ENCODE measurements at places on chromosomes 1 and 21.

- no peak for DNase-seq
Measured at GRCh38 chr1:24702511-24703293, 42.5 kb upstream of the CLIC4 start.

DNA sequence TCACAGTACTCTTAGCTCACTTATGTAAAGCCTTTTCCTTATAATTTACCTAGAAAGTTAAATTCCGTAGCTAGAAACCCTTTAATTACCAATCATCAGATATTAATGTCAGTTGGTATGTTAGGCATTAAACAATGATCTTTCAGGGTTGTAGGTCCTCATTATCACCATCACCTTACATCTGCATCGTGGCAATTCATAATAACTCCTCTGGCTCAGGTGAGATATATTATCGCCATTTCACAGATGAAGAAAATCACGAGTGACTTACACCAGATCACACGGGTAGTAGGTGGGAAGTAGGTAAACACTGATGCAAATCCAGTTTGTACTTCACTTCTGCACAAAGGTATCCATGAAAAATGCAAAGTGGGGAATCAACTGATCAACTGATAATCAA, 639 bp downstream of the NUP133 start:
- no peak for DNase-seq

DNA sequence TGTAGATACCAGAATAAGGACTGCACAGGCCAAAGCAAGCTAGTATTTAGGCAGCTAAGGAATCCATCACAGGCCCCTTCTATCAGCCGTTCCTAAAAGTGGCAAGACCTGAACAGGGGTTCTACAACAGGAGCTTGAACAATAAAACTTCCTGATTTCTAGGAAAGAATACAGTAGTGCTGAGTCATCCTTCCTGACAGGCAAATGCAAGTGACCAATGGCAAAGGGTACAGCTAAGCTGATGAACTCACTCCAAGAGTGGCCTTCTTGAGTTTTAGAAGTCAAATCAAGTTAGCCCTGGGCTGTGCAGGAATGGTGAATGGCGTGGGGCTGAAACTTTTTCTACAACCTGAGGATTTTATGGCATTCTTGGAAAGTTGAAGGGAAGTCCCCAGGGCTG, 112.9 kb downstream of the GREM2 start:
- DNase-seq = no peak

DNA sequence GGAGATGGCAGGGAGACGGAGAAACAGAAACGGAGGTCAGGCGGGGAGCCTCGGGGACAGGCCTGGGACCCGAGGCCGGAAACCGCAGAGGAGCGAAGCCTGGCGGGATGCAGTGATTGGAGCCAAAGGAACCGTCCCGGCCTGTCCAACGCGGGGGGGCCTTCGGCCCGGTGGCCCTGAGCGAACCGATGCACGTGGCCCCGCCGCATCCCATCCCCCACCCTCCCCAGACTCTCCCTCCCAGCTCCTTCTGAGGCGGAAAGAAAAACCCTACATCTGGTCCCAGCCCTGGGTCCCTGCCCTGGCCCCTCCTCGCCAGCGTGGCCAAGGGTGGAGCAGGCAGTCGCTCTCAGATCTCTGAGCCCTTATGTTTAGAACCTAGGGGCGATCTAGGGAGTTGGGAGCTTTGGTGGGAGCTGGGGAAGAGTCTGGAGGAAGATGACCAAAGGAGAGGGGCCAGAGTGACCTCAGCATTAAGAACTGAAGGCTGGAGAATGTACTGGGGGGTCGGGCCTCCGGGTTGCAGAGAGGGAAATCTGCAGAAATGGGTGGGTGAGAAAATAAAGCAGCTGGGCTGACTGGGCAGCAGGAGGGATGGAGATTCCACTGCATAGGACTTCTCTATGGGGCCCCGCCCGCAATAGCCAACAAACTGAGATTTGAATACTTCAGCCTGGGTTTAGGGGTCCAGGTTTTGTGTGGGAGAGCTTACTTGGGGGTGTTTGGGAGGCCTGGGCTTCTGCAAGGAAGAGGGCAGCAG, 1.5 kb upstream of the CRABP2 start:
- no peak for DNase-seq

- DNase-seq = no peak
Measured at GRCh38 chr1:22578732-22579361, 15.6 kb downstream of the EPHA8 start.

DNA sequence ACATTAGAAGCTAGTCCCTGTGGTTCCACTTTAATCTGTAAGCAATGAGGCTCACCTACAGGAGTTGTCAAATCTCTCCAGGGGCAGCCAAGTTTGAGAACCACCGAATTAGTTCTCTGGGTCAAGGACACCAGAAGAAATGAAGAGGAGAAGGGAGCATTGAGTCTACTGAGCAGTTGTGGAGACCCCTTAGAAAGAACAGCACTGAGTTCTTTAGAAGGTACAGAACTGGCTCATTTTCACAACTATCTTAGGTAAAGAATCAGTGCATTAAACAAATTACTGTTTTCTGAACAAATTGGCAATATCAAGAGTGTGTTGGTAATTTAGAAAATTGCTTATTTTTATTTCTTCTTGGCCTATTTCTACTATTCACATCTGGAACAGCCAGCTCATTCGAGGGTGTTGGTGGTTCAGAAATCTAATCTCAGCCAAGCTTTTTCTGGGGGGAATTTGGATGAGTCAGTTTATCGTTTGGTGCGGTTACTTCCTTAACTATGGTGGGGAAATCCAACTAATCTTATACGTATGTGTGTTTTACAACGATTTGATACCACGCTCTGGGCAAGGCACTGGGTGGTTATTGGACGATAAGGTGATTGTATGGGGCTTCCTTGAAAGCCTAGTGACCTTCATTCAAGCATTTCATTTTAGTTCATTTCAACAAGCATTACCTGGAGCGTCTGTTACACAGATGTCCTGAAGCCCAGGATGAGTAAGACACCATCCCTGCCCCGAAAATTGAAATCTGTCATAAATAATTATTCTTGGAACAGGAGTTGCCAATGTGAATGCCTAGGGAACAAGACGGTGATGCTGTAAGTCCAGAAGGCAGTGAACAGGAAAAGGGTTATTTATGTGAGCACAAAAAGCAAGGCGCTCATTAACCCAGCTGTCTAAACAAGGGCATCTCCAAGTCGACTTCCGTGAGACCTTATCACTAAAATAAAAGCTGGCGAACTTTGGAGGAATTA, 52.0 kb upstream of the TMPRSS2 start:
- no peak for DNase-seq

- no peak for DNase-seq
Measured at GRCh38 chr1:147627435-147628110, 42.8 kb downstream of the ACP6 start.

- peak; percentile 57 for DNase-seq
Measured at GRCh38 chr1:36542962-36543515, 60.3 kb upstream of the CSF3R start.

DNA sequence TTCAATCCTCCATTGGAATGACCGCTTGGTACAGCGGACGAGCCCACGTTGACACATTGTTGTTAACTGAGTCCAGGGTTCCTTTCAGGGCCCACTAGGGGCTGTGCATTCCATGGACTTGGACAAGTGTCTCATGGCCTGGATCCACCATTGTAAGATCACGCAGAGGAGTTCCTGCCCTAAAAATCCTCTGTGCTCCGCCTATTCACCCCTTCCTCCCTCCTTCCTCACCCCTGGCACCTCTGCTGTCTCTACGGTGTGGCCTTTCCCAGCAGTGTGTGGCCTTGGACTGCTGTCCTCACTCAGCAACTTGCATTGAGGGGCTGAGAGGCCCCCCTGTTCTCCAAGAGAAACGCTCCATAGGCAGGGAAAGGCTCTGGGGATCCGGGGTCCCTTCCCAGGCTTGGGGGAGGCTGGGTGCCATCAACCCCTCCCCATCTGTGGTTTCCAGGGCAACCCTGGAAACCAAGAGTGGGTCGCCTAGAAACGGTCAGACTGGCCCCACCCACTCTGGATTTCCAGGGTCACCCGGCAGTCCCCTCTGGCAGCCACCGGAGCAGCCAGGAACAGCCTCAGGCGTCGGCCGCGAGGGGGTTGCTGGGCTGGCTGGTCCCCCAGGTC, 50.9 kb downstream of the MEGF6 start:
- DNase-seq = no peak

GRCh38 chr1:42259739-42260064, 75.3 kb downstream of the FOXJ3 start:
- DNase-seq = no peak

- DNase-seq = no peak
Measured at GRCh38 chr1:17575797-17576518, 36.5 kb downstream of the ARHGEF10L start.

DNA sequence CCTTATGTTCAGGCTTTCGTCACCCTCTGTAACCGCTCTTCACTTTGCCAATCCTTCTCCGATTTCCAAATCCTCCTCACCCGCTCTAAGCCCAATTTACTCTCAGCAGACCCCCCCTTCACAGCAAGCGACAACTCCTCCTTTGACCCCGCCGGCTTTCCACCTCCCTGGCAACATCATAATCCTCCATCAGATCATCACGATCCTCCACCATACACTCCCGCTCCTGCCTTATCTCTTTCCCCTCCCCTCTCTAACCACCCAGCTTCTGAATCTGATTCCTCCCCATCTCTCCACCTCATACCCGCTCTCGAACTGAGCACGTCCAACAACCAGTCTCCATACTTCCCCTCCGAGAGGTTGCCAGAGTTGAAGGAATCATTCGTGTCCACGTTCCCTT, 7.5 kb upstream of the EVA1B start:
- DNase-seq = no peak

GRCh38 chr1:115454837-115455511, 116.9 kb upstream of the NGF start:
- no peak for DNase-seq

DNA sequence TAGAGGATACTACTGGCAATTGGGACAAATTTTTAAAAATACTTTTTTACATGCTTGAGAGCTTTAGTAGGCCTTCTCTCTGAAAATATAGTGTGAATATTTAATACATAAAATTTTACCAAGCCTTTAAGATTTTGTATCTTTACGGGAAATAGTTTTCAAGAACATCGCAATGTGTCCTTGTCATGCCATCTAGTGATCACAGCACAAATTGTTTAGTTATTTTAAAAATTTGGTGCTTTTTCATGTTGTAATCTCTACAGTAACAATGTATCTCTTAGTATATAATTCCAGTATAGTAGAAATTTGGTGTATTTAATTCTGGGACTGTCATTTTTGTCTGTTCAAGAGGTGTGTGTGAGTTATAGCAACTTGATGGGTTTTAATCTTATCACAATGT, 6.7 kb downstream of the CDC7 start:
- no peak for DNase-seq

DNA sequence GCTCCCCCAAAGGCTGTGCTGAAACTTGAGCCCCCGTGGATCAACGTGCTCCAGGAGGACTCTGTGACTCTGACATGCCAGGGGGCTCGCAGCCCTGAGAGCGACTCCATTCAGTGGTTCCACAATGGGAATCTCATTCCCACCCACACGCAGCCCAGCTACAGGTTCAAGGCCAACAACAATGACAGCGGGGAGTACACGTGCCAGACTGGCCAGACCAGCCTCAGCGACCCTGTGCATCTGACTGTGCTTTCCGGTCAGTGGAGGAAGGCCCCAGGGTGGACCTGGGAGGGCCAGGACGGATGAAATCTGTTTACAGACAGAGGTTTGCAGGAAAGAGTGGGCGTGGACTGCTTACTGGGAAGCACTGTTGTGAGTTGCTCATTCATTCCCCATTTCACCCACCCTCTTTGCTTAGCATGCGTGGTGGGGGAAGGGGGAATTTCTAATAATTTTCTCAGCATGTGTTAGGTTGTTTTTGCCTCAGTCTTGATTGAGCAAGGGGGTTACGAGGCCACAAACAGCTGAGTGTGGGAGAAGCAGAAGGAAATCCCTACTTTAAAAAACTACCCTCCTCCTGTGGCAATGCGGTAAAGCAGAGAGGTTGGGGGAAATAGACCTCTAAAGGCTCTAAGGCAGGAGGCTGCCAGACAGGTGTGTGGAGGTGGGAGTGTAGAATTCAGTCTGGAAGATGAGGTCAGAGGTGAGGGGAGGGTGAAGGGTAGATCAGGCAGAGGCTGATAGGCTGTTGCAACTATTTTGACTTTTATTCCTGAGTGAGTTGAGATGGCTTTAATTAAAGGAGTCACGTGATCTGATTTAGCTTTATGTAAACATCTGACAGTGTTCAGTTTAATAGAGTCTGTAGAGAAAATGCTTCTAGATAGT, 1.3 kb downstream of the FCGR2A start:
- DNase-seq = no peak

DNA sequence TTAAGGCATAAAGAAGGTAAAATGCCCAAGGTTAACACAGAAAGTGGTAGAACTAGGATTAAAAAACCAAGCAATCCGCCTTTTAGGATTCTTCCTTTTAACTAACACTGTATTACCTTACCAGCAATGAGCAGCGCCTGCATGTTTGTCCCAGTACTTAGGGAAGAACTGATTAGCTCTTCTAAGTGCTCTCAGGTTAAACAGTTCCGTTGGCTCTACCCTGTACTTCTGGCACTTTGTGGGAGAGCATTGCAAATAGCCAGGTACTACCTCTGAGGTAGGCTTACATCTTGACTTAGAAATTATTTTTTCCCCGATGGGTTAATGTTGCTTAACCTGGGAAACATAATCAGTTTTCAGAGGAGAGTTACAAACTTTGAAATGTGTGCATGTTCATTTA, 21.5 kb downstream of the DHX9 start:
- no peak for DNase-seq

- no peak for DNase-seq
Measured at GRCh38 chr1:198122693-198123092, 34.1 kb upstream of the NEK7 start.

GRCh38 chr1:28248273-28249012, 10.9 kb upstream of the SESN2 start:
- DNase-seq = peak; percentile 84

- DNase-seq = no peak
Measured at GRCh38 chr1:117178756-117179155, 32.0 kb downstream of the VTCN1 start.

- no peak for DNase-seq
Measured at GRCh38 chr1:220817907-220818306, 31.2 kb downstream of the MTARC1 start.

GRCh38 chr1:167082511-167083027, 7.6 kb downstream of the GPA33 start:
- no peak for DNase-seq

GRCh38 chr21:25342816-25343215, 264.5 kb downstream of the MRPL39 start:
- no peak for DNase-seq

DNA sequence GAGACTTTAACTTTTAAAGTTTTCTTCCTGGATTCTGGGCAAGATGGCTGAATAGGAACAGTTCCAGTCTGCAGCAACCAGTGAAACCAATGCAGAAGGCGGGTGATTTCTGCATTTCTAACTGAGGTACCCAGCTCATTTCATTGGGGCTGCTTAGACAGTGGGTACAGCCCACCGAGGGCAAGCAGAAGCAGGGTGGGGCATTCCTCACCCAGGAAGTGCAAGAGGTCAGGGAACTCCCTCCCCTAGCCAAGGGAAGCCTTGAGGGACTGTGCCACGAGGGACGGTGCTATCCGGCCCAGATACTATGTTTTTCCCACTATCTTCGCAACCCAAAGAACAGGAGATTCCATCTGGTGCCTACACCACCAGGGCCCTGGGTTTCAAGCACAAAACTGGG, 121.0 kb downstream of the VAV3 start:
- DNase-seq = no peak

All from coronary artery (tissue), 2 donors.